ENCODE measurements at places on chromosomes 11 and 22.

DNA sequence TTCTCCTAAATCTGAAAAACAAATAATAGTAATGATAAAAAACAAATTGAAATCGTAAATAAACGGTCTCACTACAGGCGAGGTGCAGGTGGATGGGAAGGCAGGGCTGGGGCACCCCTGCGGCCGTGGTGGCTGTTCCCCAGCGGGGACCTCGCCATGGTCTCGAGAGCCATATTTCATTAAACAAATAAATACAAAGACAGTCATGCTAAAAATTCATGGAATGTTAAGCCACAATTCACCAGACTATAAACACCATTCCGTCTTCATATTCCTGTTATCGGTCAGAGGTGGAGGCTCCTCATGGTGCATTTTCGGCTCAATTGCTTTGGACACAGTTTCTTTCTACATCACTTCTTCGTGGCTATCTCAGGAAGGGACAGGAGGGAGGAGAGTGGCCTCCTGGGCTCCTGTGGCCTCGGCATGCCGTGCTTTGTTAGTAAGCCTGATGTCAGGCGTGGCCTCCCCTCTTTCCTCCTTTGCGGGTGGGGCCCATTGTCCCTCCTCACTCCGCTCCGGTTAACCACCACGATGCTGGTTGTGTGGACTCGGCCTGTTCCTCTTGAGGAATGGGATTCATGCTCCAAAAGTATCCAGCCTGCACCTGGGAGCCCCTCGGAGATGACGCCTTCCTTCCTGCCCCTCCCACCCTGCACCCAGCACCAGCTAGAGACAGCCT lies 16.1 kb upstream of the BRSK2 start:
- no peak for DNase-seq

GRCh38 chr11:100970283-100971164 lies 159.1 kb downstream of the PGR start:
- no peak for DNase-seq

DNA sequence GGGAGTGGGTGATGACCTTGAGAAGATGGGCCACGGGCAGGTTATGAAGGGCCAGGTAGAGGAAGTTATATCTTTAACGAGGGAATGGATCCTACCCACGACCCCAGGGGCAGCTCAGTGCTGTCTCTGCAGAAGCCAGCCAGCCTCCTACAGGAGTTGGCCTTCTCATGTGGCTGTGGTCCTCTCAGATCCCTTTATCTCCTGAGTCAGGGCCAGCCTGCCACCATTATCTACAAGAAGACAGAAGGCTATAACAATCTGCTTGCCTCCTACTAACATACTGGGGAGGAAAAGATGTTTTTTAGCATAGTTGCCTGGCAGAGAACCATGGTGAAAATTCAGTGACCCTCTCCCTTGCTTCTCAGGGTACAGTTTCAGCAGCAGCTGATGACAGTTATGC lies 7.0 kb upstream of the YWHAH start:
- no peak for DNase-seq

GRCh38 chr11:118252688-118253087 lies 523 bp upstream of the MPZL3 start:
- no peak for DNase-seq

GRCh38 chr11:65624931-65625627 lies 9.5 kb downstream of the PCNX3 start:
- no peak for DNase-seq

GRCh38 chr11:125102510-125102909 lies 8.9 kb downstream of the TMEM218 start:
- DNase-seq: no peak

- no peak for DNase-seq
These were observed 4.6 kb upstream of the ZBED5 start for GRCh38 chr11:10862446-10862845.

DNA sequence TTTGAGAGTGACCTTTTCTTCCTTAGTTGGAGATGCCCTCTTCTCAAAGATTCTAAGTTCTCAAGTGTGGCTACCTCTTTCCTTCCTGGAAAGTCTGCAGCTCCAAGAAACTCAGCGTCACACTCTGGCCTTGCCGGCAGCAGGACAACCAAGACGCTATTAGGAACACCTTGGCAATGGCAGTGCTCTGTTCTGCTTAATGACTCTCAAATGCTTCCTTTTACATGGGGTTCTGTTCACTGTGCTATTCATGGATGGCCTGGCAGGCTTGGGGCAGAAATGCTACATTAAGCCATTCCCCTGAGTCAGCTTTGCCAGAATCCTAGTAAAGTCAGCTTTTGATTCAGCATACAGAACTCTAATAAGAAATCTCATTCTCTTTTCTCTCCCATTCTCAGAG lies 25.9 kb downstream of the LARGE2 start:
- DNase-seq: no peak

DNA sequence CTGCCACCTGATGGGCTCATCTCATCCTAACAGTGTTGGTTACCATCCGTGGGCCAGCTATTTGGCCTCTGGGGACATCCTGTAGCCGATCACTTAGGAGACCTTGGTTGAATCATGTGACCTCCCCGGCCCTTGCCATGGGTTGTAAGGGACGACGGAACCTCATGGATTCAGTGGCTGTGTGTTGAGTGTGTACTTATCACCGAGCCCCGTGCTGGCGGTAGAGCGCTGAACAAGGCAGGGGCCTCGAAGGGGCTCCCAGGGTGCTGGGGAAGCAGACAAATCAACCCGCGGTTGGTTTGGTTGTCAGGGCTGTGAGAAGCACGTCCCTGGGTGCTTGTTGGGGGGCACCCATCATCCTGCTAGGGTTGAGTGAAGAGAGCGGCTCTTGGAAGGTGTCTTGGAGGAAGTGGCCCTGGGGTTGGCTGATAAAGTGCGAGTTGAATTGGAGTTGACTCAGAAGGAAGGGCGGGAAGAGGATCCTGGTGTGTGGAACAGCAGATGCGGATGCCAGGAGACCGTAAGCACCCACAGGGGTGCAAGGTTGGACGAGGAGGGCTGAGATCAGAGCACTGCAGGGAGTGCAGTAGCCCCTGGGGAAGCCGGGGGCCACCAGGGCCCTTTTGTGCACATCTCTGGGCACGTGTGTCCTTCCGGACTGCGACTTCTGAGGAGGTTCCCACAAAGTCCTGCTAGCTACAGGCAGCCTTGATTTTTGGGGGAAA lies 53.6 kb downstream of the MPPED1 start:
- no peak for DNase-seq

DNA sequence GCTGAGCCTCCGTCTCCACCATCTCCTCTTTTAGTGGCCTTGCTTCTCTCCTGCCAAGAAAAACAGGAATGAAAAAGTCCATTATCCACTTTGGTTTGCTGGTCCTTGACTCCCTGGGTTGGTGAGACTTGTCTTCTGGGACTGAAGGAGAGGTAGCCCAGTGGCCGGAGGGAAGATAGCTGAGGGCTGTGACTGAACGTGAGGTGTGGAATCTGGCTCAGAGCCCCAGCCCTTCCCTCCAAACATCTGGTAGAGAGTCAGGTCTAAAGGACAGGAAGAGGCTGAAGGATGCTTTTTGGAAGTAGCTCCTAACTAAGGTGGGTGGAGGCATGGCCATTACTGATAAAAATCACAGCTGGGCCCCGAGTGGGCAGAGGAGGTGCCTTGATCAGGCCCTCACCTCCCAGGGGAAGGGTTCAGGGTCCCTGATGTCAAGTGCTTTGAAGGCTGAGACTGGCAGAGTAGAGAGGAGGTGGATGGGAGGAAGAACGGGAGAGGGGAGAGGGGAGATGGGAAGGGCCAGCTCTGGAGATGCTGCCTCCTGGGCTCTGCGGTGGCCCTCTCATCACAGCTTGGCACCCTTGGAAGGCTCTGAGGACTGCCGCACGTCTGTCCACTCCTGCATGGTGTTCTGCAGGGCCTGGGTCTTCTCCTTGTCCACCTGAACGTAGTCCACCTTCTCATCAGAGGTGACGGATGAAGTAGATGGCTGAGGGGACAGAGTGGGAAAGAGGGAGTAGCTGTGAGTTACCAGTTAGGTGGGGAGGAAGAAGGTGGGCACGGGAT lies 30.2 kb downstream of the USP35 start:
- no peak for DNase-seq

DNA sequence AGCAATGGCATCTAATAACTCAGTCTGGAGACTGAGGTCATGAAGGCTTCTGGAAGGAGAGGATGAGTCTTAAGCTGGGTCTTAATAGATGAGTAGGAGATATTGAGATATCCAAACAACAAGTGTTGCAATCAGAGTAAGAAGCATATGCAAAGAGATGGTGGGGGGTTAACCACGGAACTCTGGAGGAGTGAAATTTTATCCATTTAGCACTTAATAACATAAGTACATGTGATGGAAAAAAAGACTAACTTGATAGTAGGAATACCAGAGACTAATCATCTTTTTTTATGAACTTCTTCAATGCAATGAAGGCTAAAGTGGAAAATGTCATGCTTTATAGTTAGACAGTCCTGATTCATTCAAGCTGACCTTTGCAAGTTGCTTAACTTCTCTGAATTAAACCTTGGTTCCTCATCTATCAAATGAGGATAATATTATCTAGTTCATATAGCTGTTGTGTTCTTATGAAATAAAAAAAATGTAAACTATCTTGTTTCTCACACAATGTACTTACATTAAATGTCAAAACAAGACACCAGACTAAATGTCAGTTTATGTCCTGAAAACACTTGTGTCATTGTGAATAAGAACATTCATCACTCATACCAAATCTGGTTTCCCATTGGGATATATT lies 403.1 kb upstream of the CCDC90B start:
- DNase-seq: no peak

- DNase-seq: no peak
These were observed 184.5 kb upstream of the PITPNB start for GRCh38 chr22:28103596-28103995.

DNA sequence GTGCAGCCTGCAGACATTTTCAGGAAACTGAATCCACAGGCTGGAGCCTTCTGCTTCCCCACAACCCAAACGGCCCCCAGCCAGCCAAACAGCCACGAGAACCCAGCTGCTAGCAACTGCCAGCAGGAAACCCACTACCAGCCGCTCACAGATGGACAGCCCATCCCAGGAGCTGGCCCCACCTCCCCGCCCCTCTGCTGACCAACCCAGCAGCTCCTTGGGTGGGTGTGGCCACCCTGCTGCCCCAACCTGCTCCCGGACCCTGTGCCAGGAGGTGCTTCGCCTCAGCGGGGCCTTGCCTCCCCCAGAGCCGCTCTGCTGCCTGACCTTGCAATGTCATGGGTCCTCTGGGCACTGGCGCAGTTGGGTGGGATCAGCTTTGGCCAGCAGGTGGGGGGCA lies 8.2 kb upstream of the CCDC188 start:
- DNase-seq: no peak

GRCh38 chr11:69475866-69476471 lies 5.5 kb upstream of the LINC01488 start:
- no peak for DNase-seq

GRCh38 chr11:120527111-120527761 lies 15.7 kb downstream of the GRIK4 start:
- no peak for DNase-seq

- DNase-seq: no peak
These were observed 17.6 kb upstream of the LIN7C start for GRCh38 chr11:27524155-27524554.

GRCh38 chr11:8058216-8058615 lies 22.8 kb upstream of the TUB start:
- no peak for DNase-seq

- no peak for DNase-seq
These were observed 128.8 kb downstream of the ST3GAL4 start for GRCh38 chr11:126484266-126484665.

DNA sequence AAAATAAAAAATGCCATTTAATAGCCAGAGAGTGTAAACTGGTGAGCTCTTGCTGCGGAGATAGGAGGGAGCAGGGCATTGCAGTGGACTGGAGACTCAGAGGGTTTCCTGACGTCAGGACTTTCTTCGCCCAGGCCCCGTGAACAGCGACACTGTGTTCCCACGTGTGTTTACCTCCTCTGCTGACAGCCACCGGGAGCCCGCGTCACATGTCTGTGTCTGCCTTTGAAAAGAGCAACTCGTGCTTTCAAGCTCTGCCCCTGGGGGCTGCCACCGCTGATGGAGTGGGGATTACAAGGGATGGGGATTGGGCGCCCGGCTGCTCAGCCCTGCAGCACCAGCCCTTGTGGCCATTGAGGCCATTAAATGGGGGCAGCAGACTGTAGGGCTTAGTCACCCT lies 3.3 kb downstream of the TANGO2 start:
- DNase-seq: no peak

- DNase-seq: peak; percentile 14
These were observed 197.2 kb upstream of the PITPNB start for GRCh38 chr22:28116219-28116673.

DNA sequence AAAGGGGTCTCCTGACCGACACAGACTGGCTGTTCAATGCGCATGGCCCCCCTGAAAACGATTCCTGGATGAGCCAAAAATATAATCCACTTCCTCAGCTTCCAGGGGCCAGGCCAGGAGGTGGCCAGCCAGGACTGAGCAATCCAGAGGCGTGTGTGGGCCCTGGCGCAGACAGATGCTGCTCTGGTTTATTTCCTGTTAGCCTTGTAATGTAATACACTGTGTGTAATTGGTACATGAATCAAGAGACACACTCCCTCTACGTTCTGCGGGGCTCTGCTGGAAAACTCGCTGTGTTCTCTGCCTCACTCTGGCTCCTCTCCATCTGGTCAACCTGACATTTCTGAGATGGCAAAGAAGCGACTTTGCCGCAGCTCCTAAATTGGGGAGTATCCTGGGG lies 26.3 kb upstream of the ISX start:
- no peak for DNase-seq

- DNase-seq: no peak
These were observed 125.8 kb downstream of the DDX10 start for GRCh38 chr11:108790501-108791299.

- no peak for DNase-seq
These were observed 1.6 kb upstream of the DDX10 start for GRCh38 chr11:108663154-108663877.

DNA sequence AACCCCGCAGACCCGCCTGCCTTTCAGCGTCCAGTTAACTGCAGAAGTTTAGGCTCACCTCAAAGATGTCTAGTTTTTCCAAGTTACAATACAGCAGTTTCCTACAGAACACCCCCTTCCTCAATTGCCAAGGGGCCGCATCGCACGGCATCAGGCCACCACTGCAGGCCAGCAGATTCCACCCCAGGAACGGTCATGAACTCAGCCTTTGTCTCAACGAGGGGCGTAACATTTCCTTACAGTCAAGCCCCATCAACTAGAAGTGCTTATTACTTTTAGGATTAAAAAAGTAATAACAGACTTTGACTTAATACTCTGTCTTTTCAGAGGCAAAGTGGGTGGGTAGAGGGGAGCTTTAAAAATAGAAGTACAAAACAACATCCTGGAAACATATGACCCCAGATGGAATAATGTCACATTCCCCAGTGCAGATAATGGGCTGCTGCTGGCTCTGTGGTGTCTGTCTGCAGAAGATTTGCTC lies 36.3 kb downstream of the PPP2R1B start:
- no peak for DNase-seq

DNA sequence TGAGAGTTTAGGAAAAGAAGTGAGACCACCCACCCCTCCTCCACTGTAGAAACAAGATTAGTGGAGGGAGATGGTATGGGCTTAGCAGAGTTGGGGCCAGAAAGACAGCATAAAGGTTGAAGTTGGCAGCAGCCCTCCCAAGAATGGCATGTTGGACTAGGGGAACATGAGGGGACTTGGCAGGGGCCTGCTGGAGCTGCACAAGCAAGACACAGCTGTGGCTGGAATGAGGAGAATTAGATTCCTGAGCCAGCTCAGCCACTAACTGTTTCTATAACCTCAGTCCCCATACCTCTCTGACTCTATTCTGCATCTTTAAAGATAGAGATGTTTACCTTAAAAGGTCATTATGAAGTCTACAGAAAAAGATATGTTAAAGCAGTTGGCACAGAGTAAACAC lies 13.2 kb downstream of the MAP6 start:
- no peak for DNase-seq

Measured in transverse colon (tissue), 4 donors.